ENCODE measurements at places on chromosomes 3 and 15.
A peak's percentile ranks its signal among the peaks of the same experiment; 100 is the strongest.

- DNase-seq: no peak
Measured at GRCh38 chr15:63450884-63451225, 53.5 kb upstream of the USP3 start.

GRCh38 chr3:138492980-138493675, 58.7 kb downstream of the ESYT3 start:
- DNase-seq: no peak

DNA sequence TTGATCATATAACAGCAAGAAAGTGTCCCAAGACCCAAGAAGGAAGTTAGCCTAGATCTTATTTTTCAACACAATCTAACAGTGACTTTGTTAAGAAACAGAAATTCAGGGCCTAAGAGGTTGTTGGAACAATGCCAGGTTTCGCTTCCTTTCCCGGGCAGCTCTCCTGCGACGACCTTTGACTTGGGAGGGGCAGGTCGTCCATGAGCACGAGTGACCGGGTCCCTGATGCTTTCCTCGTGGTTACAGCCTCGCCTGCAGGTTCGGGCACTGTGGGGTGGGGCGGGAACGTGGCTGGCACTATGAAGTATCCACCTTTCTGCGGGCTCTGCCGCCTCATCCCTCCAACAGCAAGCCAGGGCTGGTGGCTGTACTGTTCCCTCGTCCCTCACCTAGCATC, 90.1 kb upstream of the RGMA start:
- no peak for DNase-seq

- DNase-seq: no peak
Measured at GRCh38 chr3:69716119-69716518, 23.1 kb upstream of the MITF start.

DNA sequence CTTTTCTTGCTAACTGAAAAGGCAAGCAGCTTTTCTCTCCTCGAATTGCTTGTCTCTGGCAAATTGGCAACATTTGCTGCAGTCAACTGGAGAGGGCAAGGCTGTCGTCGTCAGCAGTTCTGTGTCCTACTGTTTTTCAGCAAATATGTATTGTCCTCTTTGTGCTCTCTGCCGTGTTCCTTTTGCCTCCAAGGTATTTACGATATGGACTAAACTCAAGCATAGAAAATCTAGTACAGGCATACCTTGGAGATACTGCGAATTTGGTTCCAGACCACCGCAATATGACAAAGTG, 558 bp upstream of the SLC30A4 start:
- peak; percentile 36 for DNase-seq

DNA sequence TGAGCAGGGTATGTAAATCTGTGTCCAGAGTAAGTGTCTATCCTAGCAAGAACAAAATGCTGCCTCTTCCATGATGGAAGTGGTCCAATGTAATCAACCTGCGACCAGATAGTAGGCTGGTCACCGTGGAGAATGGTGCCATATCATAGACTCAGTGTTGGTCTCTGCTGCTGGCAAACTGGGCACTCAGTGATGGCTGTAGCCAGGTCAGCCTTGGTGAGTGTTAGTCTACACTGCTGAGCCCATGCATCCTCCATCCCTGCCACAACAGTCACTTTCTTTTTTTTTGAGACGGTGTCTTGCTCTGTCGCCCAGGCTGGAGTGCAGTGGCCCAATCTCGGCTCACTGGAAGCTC, 69.3 kb downstream of the CHRD start:
- no peak for DNase-seq

- no peak for DNase-seq
Measured at GRCh38 chr3:37715358-37715757, 146.3 kb upstream of the CTDSPL start.

GRCh38 chr15:89058876-89059405, 29.3 kb upstream of the ABHD2 start:
- no peak for DNase-seq

GRCh38 chr3:166455744-166456143, 618.5 kb upstream of the BCHE start:
- DNase-seq: peak; percentile 19

DNA sequence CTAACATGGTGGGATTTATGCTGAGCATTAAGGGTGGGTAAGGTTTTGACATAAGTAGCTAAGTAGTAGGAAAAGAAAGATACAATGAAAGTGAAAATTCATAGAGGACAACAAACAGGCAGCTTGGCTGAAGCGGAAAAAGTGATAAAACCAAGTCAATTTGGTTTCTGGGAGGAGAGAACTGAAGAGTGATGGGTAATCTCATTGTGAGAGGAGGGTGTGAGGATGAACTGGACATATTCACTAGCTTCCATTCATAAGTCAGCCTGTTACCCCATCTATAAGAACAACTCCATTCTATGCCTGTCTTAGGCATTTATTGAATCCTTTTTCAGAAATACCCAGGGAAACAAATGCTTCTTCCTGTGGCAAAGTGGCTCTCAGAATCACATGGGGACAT, 67.1 kb upstream of the BBX start:
- no peak for DNase-seq

DNA sequence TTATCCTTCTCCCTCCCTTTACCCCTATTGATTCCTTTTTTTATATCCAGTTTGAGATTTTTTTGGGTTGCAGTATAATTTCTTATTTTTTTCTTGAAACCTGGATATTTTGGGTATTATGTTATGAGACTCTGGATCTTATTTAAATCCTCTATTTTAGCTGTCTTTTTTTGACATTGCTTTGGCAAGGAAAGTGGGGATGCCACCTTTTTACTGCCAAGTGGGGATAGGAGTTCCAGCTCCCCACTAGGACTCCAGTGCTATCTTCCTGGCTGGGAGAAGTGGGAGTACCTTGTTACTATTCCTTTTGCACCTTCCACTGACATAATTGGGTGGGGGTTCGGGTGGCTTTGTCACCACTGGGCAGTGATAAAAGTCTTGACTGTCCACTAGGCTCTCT, 87.9 kb downstream of the SATB1 start:
- DNase-seq: no peak

- no peak for DNase-seq
Measured at GRCh38 chr15:62929000-62929357, 113.6 kb upstream of the TPM1 start.

DNA sequence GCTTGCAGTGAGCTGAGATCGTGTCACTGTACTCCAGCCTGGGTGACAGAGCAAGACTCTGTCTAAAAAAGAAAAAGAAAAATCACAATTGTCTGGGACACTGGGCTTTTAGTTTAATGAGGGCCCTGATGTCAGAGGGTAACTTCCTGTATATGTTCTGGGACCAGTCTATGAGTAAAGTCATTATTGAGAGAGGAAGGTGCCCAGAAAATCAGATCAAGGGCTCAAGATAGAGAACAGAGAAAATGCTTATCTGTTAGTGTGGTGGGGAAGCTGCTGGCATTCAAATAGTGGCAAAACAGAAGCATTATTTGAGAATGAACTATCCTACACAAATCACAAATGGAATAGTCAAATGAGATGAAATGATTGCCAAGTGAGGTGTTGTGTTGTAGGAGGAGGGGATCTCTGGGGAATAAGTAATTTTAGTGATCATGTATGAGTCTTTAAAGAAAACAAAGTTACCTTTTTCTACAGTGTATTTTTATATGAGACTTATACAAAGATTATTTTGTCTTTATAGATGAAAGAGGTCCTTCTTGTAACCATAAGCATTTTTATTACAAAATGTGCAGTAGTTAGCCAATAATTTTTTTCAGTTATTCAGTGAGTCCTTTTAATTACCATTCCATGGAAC, 13.4 kb downstream of the ARIH2 start:
- DNase-seq: no peak

DNA sequence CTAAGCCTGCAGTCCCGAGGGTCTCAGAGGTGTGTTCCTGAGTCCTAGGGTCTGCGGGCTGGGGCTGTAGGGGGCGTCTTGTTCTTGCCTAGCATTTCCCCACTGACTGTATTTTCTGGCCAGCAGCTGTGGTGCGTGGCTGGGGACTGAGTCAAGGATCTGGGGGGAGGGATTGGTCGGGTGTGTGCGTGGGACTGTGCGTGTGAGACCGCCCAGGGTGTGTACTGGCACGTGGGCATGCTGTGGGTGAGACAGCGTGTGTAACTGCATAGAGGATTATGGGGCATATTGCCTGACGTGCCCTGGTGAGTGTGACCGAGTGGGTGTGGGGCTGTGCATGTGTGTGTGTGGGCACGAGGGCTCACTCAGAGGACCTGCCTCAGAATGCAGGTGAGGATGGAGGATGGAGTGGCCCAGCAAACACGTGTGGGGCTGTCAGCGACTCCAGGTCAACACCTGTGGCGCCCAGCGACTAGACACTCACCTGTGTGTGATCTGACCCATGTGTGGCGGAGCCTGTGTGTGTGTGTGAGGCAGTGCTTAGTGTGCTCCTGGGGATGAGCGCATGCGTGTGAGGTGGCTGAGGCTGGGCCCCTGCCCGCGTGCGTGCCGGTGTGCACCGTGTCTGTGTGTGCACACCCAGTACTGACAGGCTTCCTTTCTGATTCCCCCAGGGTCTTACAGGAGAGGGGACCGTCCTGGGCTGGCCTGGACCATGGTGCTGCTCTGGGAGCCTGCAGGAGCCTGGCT, 20.9 kb downstream of the FBLN2 start:
- DNase-seq: peak; percentile 73

GRCh38 chr15:68298336-68298735, 20.8 kb downstream of the FEM1B start:
- DNase-seq: no peak

- no peak for DNase-seq
Measured at GRCh38 chr15:28952666-28953491, 67.1 kb downstream of the APBA2 start.

DNA sequence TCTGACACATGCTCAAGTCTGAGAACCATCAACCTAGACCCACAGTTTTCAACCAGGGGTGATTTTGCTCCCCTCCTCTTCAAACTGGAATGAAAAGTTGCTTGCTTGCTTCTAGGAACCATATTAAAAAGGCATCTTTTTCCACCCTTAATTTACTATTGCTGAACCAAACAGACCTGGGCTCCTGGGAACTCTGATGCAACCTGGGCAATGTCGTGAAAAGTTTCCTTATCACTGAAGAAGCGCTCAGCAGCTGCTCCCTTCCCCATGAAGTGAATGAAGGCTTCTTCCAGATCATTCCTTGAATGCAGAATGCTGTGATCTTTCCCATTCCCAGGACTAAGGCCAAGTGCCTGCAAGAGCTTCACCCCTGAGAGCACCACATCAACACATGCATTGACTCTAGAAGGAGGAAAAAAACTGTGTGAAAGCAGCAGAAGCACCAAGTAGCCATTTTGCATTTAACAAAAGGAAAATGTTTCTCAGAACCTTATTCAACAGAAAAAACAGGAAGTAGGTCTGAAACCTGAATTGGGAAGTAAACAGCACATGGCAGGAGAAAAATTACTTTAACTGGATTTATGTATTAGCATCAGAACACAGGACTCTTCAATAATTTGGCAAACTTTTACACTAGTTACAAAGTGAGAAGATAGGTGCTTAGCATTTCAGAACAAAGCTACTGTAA, 8.7 kb downstream of the ADPGK start:
- DNase-seq: no peak

- no peak for DNase-seq
Measured at GRCh38 chr3:4906107-4906621, 73.1 kb upstream of the BHLHE40 start.

DNA sequence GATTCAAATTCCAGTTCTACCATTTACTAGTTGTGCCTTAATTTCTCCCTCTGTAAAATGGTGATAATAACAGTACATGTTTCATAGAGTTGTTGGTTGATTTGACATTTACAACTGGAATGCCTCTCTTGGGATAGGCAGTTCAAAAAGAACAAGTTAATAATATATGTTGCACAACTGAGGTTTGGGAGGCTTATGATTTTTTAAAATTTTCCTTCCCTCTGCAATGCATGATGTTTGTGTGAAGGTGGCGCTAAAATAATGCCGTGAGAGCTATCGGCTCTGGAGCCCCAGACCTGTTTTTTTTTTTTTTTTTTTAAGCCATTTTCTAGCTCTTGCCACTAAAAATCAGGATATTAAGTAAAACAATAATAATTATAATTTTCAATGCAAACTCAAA, 18.6 kb downstream of the DNAJB11 start:
- peak; percentile 11 for DNase-seq

- DNase-seq: no peak
Measured at GRCh38 chr15:33218071-33218491, 23.6 kb upstream of the FMN1 start.

GRCh38 chr3:130901463-130902204, 7.8 kb downstream of the ATP2C1 start:
- DNase-seq: no peak

GRCh38 chr15:22950256-22950990, 29.7 kb downstream of the CYFIP1 start:
- no peak for DNase-seq

DNA sequence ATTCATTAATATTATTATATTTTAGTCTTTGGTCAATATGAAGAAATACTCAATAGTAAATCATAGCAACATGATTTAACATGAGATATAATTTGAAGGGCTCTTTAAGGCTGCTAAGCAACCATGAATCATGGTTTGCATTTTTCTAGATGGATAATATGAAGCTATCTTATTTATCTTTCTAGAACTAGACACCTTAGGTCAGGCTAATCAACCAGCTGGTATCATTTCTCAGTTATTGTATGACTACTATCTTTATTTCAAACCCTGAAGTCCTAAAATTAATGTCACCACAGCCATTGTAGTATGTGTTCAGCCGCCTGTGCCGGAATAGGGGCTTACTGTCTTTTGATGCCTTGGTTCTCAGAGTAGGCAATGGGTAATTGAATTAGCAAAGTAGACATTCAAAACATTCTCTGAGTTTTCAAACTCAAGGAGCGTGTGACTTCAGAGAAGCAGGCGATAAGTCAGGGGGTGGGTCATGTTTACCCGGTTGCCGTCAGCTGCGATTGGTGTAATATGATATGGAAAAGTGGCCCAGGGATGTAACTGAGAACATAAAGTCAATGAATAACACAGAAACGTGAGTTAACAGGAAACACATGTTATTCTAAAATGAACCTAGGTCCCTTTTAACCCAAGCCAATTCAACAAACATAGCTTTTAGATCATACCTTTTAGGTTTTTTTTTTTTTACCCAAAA, 93.4 kb upstream of the CTDSPL start:
- no peak for DNase-seq

GRCh38 chr3:58082047-58082446, 73.8 kb downstream of the FLNB start:
- DNase-seq: no peak

GRCh38 chr15:101424984-101425383, 64.5 kb downstream of the PCSK6 start:
- DNase-seq: no peak

DNA sequence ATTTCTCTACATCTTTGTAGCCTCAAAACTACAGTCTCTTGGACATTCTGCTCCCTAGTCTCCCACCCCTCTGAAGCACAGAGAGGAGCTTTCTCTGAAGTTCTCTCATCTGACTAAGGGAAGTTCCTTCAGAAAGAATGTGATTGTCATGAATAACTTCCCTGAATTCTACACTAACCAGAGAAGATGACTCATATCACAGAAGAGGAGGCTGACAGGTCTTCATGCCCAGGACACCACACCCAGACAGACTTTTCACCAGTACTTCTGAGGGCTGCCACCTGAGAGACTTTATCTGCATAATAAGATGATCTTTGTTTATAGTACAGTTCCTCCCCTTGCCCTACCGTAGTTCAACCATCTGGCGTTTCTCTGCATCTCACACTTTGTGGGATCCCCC, 52.8 kb downstream of the CDIN1 start:
- peak; percentile 63 for DNase-seq
